AG09319 (cell line): ENCODE measurements at places on chromosomes 4 and X.

- no peak for DNase-seq
These were observed at the start of gene FRMD7 for GRCh38 chrX:132127743-132128142. Gene FRMD7 (minus strand): TSS chrX:132128020. CDS start chrX:132127844, 176 bp downstream.

- no peak for DNase-seq
These were observed 30.7 kb downstream of the TAF7L start for GRCh38 chrX:101260435-101260834.

DNA sequence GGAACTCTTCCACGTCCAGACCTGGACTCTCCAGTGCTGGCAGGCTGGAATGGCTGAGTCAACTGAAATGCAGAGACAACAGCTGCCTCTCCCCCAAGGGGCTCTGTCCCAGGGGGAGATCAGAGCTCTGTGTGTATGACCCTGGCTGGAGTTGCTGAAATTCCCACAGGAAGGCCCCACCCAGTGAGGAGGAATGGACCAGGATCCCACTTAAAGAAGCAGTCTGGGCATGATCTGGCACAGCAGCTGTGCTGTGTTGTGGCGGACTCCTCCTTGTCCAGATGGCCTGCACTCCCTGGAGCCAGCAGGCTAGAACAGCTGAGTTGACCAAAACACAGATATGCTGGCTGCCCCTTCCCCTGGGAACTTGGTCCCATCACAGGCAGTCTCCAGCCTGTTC is 25.4 kb downstream of the C4orf17 start:
- no peak for DNase-seq

GRCh38 chrX:15382813-15383212 is 1.4 kb downstream of the VEGFD start:
- DNase-seq, result no peak

- DNase-seq, result no peak
These were observed 273.5 kb upstream of the ADGRL3 start for GRCh38 chr4:60926624-60927023.

- DNase-seq, result no peak
These were observed 22.8 kb upstream of the MUC7 start for GRCh38 chr4:70449220-70449619.

DNA sequence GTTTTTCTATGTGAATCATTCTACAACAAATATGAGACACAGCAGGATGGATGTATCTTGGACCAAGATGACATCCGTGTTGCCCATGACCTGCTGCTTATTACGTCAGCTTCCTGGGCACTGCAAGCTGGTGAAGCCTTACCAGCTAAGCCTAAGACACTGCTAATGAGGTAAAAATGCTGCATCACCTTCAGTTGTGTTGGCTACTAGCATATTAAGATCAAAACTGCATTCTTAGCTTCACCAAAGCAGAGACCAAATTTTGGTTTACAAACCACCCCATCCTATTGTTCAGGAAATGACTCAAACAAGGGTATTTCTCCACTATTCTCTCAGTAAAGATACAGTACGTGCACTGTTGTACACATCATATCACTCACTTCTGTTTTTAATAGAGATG is 50.3 kb downstream of the MAML3 start:
- no peak for DNase-seq

DNA sequence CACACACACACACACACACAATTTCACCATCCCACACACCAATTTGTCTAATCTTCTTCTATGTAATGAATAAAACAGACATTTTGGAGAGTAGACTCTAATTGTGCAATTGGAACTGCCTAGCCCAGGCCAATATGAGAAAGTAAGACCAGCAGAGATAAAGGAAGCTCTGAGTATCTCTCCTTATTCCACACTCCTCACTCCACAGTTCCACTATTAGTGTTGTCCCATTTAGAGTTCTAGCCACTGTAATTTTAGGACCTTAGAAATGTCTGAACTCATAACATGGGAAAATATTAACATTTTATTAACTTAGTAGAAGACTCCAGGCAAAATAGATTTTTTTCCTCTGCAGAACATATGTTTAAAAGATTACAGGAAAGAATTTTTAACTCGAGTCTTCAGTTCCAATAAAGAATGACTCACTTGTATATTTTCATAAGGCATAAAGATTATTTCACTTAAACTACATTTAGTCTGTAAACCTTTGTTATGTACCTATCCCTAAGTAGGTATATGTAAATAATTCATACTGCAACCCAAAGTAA is 297.6 kb upstream of the INTU start:
- no peak for DNase-seq

GRCh38 chrX:103941201-103941975 is 21.0 kb upstream of the TMSB15B start:
- no peak for DNase-seq

- no peak for DNase-seq
These were observed 578.0 kb downstream of the SPRY1 start for GRCh38 chr4:123974386-123975149.

DNA sequence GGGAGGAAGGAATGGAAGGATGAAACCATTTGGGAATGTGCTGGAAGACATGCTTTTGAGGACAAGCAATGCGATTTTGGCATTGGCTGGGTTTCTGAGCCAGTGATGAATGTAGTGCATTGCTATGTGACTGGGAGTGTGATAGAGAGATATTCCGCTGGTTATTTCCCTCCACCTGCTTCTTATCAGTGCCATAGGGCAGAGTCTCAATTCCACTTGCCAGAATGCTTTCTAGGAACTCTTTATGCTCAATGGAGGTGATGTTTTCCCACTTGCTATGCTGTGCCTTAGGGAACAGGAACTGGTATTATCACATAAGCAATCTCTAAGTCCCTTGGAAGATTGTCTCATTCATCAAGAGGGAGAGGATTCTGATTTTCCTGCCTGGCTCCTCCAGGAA is 28.0 kb downstream of the TBL1X start:
- DNase-seq, result no peak

DNA sequence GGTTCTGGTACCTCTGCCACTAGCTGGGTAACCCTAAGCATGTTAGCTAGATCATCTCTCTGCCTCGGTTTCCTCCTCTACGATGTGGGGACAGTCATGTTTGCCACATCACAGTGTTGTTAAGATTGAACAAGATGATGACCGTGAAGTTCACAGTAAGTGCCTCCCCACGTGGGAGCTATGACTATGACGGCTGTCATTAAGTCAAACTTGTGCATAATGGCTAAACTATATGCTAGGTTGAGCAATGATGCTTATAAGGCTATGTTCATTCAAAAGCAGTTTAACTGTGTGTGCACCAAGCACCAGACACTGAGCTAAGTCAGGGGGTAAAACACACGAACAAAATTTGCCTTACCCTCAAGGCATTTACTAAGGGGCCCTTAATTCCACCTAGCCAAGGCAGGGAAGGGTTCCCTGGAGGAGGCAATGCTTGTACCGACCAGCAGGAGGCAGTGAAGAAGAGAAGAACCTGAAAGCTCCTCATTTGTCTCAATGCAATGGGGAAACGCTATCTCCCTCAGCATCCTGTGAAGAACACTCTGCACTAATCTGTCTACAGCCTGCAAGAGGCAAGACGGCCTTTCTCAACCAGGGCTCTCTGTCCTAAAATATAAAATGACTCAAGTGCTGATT is 52.9 kb downstream of the MAP7D2 start:
- DNase-seq, result no peak

DNA sequence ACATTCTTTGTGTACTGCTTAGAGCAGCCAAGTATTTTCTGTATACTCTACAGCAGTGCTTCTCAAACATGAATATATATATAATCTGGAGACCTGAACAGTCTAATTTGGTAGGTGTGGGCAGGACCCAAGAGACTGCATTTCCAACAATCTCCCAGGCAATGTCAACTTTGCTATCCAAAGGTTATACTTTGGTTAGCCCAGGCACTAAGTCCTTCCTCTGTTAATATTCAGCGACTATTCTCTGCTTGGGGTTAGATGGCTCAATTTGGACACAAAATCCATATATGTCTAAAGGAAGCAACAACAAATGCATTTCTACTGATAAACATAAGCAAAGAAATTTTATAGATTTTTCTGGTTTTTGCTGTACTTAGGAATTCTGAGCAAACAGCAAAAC is 480.0 kb upstream of the RPS6KA3 start:
- DNase-seq, result no peak

DNA sequence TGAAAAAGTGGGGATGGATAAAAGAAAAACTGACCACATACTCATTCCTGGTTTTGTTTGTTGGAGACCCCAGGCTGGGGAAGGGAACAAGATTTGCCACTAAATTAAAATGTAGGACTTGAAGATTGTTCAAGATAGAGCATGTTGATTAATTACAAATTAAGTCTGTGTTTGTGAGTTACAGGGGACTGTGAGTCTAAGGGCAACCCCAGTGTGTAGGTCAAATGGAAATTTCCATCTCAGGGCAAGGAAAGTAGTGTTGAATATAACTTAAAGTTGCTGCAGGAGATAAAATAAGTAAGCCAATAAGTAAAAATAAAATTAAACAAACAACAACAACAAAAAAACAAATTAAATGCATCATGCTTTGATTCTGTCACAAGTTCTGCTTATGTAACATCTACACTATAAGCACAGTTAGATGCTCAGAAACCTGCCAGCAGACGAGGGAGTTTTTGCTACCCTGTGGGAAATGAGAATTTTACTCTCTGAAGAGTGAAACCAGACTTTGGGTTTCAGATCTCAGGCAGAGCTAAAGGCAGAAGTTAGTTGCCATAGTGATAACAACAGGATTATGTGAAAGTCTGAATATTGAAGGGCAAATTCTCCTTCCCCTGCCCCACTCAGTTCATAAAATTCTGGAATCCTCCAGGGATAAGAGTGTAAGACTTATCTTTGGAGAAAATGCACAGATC is 352.3 kb downstream of the GRXCR1 start:
- no peak for DNase-seq

- no peak for DNase-seq
These were observed 278.0 kb upstream of the GNPDA2 start for GRCh38 chr4:45004326-45004725.

GRCh38 chr4:155667568-155668511 is 1.2 kb downstream of the GUCY1A1 start:
- DNase-seq, result no peak

- DNase-seq, result no peak
These were observed 107.2 kb upstream of the LIMCH1 start for GRCh38 chr4:41430792-41431191.

DNA sequence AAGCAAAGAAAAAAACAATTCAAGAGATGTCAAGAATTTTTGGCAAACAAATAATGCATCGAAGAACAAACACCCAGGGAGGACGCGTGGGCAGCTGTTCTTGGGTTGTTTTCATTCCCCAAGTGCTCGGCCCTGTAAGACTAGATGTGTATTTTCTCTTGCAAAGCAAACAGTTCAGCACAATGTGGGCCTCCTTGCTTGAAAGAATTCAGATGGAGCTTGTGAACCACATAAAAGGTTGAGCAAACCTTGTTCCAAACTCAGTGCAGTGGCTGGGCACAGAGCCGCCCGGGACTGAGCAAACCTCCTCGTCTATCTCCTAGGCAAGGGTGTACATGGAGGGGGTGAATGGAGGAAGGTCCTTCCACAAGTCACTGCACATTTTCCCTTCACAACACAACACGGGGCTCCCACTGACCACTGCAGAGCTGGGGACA is 82.4 kb downstream of the HTRA3 start:
- peak; percentile 16 for DNase-seq

GRCh38 chr4:139144161-139144859 is 32.7 kb downstream of the ELF2 start:
- DNase-seq, result no peak

GRCh38 chr4:156781852-156782251 is 189.7 kb downstream of the PDGFC start:
- DNase-seq, result no peak

GRCh38 chr4:19380600-19380999 is 871.1 kb upstream of the SLIT2 start:
- DNase-seq, result no peak

- no peak for DNase-seq
These were observed 172.1 kb upstream of the SLC7A11 start for GRCh38 chr4:138414202-138414601.

DNA sequence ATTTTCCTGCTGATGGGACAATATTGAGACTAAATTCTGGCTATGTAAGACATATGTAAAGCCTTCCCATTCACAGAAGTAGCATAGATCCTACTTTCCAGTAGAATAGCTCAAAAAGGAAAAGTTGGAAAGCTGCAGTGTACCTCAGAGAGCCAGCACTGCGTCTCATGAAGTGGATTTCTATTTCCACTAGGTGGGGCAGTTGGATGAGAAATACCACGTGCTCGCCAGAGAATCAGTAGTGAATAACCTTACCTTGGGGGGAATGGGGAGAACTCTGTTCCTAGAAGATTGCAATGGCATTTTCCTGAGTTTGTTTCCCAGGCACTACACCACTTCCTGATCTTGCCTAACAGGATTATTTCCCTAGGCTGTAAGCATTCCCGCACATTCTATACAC is 907.1 kb downstream of the FSTL5 start:
- DNase-seq, result no peak

- DNase-seq, result no peak
These were observed 5.2 kb upstream of the ARX start for GRCh38 chrX:25020905-25021449.

GRCh38 chrX:21745756-21746155 is 12.2 kb downstream of the SMPX start:
- DNase-seq, result no peak

- DNase-seq, result no peak
These were observed 64.0 kb upstream of the PGM2 start for GRCh38 chr4:37762294-37762990.

GRCh38 chr4:139647184-139647583 is 18.4 kb upstream of the MGST2 start:
- no peak for DNase-seq

DNA sequence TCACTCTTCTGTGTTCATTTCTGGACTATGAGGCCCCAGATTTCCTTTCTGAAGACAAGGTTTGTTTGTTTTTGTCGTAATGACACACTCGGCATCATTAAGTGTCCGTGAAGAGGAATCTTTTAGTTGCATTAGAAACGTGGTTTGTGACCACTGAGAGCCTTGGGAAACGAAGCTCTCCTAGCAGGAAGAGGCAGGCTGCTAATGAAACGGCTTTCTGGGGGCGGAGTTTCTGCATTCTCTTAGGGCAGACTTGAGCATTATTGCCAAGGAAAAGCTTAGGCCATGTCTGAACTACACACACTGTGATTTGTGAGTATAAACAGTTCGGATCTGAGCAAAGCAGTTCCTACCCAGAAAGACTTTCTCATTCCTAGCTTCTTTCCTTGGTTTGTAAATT is 64.0 kb downstream of the SOX3 start:
- DNase-seq, result no peak

DNA sequence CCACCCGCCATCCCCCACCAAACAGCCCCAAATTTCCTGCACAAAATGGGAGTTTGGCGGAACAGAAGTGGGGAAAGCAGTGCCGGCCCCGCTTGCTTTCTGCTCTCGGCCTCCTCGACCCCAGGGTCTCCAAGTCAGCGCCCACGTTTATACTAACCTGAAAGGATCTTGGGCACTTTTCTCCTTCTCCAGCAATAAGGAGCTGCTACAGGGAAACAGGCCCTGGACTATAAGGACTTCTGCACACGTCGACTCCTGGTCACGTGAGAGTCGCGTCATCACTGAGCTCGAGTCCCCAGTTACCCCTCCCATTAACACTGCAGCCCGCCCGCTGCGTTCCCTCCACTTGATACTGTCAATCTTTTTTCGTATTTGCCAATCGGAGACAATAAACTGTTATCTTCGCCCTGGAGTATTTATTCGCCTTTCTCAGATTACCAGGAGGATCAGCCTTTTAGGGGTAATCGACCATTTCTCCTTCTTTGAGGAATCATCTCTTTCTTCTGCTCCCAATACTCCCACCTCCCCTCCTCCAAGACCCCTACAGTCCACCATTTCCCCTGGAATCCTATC is at the start of gene TCEAL8:
TSS of gene TCEAL8 (minus strand) at position 235 of the 573 bp plus-strand sequence. CDS start 1,176 bp downstream, outside the sequence.
- DNase-seq, result peak; percentile 32

- no peak for DNase-seq
These were observed 82.4 kb upstream of the PACRGL start for GRCh38 chr4:20617678-20618396.
